ENCODE measurements at places on chromosomes 3 and 15. TPM values are rescaled to one million over a fixed set of nuclear protein-coding genes. Genes with fewer than 3 reads are reported as not detected.
A peak's percentile ranks its signal among the peaks of the same experiment; 100 is the strongest.

GRCh38 chr3:4656059-4656458, 162.9 kb downstream of the ITPR1 start:
- peak; percentile 83 for DNase-seq

DNA sequence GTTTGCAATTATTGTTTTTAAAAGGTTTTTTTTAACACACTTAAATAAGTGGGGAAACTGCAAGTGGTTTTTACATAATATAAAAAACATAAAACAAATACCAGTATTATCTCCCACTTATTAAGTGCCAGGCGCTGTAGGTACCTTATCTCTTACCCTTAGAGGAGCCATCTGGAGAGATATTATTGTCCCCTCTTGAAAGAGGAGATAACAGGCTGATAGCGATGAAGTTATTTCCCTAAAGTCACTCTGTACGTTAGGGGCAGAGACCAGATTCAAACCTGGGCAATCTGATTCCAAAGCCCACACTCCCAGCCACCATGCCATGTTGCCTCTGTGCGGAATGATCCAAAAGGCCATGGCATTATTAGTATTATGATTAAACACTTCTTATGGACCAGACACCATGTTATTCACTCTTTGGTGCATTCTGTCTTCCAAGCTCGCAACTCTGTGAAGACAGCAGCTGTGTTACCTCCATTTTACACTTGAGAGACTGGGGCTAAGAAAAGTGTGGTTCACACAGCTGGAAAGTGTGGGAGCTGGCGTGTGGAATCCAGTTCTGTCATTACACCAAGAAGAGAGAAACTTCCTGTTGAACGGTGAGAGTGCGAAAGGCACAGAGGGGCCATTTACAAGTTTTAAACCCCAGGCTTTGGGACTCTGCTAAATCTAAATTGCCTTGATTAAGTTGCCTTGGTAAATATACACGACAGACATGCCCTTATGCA, 79.9 kb upstream of the MITF start:
- no peak for DNase-seq

DNA sequence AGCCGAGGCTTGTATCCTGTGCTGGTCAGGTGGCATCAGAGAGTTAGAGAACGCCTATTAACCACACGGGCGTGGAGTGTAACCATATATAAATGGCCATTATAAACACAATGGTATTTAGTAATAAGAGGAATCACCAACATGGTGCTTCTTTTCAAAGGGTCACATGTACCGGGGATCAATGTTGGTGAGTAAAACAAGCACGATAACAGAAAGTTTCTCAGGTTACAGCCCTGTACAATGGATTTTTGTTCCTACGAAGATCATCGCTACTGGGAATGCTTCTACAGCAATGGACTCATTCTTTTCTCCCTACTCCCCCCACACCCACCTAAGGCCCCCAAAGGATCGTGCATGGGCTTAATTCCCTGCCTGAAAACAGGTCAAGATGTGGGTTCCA, 42.5 kb downstream of the MEIS2 start:
- no peak for DNase-seq

Gene SLC28A1
- total RNA-seq: 1.1 TPM

Gene ISLR
- not detected for total RNA-seq

Gene ALAS1
- 69.5 TPM for total RNA-seq

Gene SLC9C1
- not detected for total RNA-seq

All from PC-3 (cell line).